ENCODE measurements at places on chromosomes 1 and 21.

DNA sequence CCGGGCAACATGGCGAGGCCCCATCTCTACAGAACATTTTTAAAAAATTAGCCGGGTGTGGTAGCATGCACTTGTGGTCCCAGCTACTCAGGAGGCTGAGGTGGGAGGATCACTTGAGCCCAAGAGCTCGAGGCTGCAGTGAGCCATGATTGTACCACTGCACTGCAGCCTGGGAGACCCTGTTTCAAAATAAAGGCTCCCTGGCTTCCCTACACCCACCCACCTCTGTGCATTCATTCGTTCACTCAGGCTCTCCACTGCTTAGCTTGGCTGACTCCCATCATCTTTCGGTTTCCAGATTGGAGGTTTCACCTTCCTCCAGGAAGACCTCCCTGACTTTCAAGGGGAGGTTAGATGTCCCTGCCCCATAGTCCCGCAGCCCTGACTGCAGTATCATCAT is 14.2 kb downstream of the KIAA2013 start:
- ATAC-seq: no peak

GRCh38 chr1:219573960-219574359 is 38.9 kb downstream of the ZC3H11B start:
- ATAC-seq: no peak

DNA sequence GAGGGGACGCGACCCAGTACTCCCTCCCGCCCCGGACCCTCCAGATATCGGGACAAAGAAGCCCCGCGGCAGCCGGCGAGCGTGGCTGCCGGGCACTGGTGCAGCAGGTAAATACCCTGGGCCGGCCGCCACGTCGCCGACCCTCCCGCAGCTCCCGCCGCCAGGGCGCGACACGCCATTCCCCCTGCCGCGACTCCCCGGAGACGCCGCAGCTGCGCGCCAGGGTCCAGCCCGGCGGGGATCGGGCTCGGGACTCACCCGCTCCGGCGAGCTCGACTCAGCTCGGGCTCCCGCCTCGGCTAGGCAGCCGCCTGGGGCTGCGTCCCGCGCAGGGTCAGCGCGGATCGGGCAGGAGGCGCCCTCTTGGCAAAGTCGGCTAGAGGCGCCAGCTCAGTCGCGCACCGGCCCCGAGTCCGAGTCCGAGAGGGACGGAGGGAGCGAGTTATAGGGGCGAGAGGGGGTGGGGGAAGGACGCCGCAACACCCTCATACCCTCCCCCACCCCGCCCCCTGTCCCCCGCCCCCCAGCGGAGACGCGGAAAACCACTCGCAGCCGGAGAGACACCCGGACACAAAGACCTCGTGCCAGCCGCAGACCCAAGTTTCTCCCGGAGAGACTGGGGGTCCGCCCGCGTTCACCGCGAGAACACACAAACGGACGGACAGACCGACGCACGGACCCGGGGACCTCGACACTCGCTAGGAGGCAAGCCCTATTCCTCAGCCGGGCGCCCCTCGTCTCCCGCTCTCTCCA is 985 bp downstream of the SYT6 start:
- ATAC-seq: peak; percentile 69

- ATAC-seq: no peak
These were observed 139.9 kb downstream of the NFIA start for GRCh38 chr1:61222240-61222639.

DNA sequence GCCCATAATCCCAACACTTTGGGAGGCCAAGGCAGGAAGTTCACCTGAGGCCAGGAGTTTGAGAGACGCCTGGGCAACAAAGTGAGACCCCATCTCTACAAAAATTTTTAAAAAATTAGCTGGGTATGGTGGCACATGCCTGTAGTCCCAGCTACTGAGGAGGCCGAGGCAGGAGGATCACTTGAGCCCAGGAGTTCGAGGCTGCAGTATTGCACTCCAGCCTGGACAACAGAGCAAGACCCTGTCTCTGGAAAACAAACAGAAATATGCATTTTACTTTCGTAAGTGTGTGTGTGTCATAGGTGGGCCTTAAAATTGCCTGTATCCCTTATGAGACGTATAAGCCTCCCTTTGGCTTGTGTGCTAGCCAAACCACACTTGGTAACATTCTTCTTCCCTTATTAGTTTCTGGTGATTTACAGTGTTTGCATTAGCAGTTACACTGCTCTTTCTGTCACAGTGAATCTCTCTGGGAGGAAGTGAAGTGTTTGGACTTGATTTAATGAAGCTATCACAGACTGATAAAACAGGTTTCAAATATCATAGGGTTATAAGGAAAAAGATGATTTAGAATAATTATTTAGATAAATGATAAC is 48.9 kb upstream of the KIF26B start:
- no peak for ATAC-seq

GRCh38 chr1:216119600-216119999 is 303.6 kb downstream of the USH2A start:
- ATAC-seq: peak; percentile 72

- no peak for ATAC-seq
These were observed 199.1 kb downstream of the SLC45A1 start for GRCh38 chr1:8516793-8517556.

DNA sequence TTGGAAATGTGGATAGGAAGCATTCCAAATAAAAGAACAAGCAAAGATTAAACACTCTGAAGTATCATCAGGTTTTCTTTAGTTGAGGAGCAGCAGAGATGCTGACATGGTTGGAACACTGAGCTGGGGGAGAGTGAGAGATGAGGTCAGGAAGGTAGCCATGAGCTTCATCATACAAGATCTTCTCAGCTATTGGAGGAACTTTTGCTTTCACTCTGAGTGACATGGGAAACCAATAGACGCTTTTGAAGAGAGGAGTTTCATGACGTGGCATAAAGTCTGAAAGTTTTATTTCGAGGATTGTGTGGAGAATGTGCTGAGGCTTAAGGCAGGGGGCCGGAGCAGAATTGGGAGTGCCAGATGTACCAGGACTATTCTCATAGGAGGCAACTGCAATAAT is 616.2 kb upstream of the CAMK1G start:
- ATAC-seq: no peak

- ATAC-seq: peak; percentile 69
These were observed 48.4 kb upstream of the DNAJC6 start for GRCh38 chr1:65260851-65261473.

DNA sequence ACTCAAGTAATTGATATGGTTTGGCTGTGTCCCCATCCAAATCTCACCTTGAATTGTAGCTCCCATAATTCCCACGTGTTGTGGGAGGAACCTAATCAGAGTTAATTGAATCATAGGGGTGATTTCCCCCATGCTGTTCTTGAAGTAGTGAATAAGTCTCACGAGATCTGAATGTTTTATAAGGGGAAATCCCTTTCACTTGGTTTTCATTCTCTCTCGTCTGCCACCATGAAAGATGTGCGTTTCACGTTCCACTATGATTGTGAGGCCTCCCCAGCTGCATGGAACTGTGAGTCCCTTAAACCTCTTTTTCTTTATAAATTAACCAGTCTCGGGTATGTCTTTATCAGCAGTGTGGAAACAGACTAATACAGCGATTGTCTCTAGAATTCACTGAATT is 135.4 kb downstream of the BACH1 start:
- no peak for ATAC-seq

GRCh38 chr1:60402216-60402615 is 328.6 kb upstream of the C1orf87 start:
- no peak for ATAC-seq

- ATAC-seq: no peak
These were observed 34.4 kb downstream of the TESK2 start for GRCh38 chr1:45456531-45456930.

DNA sequence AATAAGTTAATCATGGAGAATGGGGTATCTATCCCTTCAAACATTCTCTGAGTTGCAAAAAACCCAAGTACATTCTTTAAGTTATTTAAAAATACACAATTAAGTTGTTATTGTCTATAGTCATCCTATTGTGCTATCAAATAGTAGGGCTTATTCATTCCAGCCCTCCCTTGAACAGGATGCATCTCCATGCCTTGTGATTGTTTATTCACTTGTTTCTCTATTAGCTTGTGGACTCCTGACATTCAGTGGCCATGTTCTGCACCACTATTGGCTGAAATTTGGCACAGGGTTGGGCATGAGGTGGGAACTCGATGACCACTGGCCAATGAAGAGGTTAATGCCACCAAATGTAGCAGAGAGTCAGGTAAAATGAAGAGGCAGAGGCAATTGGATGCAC is 272.8 kb downstream of the TNR start:
- ATAC-seq: peak; percentile 18

GRCh38 chr1:167435484-167435883 is 82.8 kb downstream of the CD247 start:
- no peak for ATAC-seq

- ATAC-seq: no peak
These were observed 24.6 kb upstream of the MYSM1 start for GRCh38 chr1:58724483-58724882.

- peak; percentile 86 for ATAC-seq
These were observed 53.0 kb downstream of the PBX1 start for GRCh38 chr1:164611754-164612642.

GRCh38 chr21:38205940-38206339 is 50.9 kb upstream of the KCNJ15 start:
- ATAC-seq: no peak

DNA sequence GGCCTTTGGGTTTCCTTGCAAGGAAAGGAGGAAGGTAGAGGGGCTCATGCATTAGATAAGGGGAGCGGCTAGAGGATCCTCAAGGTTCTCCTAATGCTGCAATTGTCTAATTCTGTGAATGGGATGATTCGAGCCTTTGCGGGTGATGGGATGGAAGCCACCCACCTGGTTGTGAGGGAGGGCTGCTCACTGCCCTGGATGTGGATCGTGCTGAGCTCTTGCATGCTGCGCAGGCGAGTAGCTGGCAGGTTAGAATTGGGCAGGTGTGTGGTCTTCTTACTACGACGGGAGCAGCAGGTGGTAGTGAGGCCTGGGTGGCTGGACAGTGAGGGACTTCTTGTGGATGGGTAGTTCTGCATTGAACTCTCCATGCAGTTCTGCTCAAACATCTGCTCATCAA is 21.2 kb downstream of the DDX20 start:
- ATAC-seq: no peak

GRCh38 chr1:175136246-175136645 is 56.3 kb downstream of the KIAA0040 start:
- ATAC-seq: no peak

- no peak for ATAC-seq
These were observed 90.8 kb downstream of the LHX9 start for GRCh38 chr1:198007687-198008607.

DNA sequence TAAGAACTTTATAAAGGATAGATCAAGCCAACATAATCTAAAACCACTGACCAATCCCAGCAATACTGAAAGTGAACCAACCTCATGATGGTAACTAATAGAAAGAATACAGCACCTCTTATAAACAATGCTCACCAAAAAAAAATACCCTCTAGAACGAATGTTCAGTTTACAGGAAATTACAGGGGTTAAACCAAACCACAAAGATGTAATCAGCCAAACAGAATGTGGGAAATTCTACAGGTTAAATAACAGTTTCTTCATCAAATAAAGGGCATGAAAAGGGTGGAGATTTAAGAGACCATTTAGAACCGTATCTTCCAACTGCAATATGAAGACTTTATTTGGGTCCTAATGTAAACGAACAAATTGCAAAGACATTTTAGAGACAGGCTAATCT is 30.4 kb downstream of the ARID4B start:
- ATAC-seq: no peak

GRCh38 chr1:81414488-81415015 is 386.2 kb upstream of the ADGRL2 start:
- peak; percentile 73 for ATAC-seq

GRCh38 chr1:43054961-43055360 is 96.3 kb upstream of the SLC2A1 start:
- ATAC-seq: no peak

- no peak for ATAC-seq
These were observed 189.7 kb downstream of the RERE start for GRCh38 chr1:8627728-8628127.

GRCh38 chr1:203631946-203632345 is 5.3 kb downstream of the ATP2B4 start:
- ATAC-seq: no peak

GRCh38 chr1:91764471-91765115 is 121.4 kb downstream of the TGFBR3 start:
- peak; percentile 70 for ATAC-seq

DNA sequence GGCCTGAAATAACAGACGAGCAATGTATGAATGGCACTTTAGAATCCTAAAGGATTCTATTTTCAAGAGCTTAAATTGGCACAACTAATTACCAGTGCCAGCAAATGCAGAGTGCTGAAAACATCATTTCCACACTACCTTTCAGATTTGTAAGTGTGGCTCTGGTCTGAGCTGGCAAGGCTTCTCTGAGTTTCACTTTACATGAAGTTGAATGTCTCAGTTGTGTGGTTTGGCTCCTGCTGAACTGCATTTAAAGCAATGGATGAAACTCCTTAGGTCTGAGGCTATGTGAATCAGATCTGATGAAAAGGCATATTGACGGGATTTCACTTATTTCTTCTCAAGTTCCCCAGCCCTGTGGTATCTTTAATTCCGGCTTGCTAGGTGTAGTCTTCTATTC is 114.8 kb upstream of the PTGFR start:
- ATAC-seq: no peak

GRCh38 chr1:37274486-37274885 is 199.9 kb upstream of the ZC3H12A start:
- ATAC-seq: no peak
